IMR-90 (cell line): ENCODE measurements at places on chromosomes 1 and 21. TPM values are rescaled to one million over a fixed set of nuclear protein-coding genes. Genes with fewer than 3 reads are reported as not detected.

- no peak for DNase-seq
Observed at GRCh38 chr1:224298346-224299330, 31.3 kb downstream of the NVL start.

DNA sequence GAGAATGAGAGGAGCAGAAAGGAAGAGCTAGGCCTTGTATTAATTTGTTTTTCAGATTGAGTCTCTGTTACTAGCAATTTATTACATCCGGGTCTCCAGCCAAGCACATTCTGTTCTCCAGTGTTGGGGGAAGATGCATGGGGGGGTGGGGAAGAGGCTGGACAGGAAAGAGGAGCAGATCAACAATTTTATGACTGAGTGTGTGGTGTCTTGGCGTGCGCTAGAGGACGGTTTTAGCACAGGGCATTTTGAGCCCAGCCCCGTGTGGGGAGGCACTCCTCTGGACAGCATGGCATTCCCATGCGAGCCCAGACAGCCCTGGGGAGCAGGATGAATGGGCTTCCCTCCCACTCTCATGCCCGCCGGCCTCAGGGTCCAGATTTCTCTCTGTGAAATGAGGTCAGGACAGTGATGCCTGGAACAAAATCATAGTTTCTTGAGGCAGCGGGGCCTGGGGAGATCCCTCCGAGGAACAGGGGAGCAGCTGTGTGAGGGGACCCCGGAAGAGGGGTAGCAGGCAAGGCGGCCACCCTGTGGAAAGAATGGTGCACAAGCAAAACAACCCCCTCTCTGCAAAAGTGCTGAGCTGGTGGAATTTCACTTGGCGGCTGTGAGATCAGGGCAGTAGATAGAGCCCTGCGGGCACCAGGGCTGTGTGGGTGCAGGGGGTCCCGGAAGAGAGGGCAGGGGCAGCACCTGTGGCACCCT lies 16.3 kb downstream of the SOX13 start:
- no peak for DNase-seq

DNA sequence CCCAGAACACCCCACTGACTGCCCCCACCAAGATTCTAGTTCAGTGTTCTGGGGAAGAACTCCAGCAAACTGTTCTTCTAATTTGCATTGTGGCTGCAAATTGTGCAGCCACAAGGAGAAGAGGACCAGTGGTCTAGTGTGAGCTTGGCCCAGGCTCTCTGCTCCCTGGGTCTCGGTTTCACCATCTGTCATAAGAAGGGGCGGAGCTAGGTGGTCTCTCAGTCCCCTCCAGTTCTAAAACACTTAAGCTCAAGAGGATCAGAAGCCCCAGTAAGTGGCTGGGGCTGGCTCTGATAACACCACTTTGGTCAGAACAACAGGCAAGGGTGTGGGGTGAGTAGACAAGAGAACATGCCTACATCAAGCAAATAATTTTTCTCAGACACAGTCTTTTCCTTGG lies 99.9 kb downstream of the BEND5 start:
- DNase-seq = no peak

DNA sequence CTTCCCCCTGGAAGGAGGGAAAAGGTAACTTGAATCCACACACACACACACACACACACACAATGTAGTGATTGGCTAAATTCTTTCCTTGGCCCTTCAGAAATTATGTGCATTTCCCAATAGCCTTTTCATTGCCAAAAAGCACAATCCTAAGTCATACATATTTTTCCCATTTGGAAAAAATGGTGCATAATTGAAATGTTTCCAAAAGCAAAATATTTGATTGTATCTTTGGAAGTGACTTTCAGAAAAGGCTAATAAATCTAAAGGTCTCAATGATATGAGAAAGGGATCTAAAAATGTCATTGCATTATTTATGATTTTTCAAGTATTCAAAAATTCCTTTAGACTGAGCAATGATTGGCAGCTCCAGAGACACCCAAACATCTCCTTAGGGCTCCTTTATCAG lies 43.5 kb upstream of the NEK7 start:
- peak; percentile 76 for DNase-seq

- DNase-seq = peak; percentile 35
Observed at GRCh38 chr1:43387976-43388599, 1.5 kb downstream of the MED8 start.

The SHISAL2A gene
- not detected in 2 replicates for polyA plus RNA-seq

The KCNJ15 gene
- polyA plus RNA-seq = 0.07 TPM in 1 of 2 replicates, not detected in the other
